Right ventricle myocardium superior (tissue), 1 donor: ENCODE measurements at places on chromosomes 5 and 9. TPM values are rescaled to one million over a fixed set of nuclear protein-coding genes. Genes with fewer than 3 reads are reported as not detected.

The BTNL3 gene
- total RNA-seq = not detected

- DNase-seq = no peak
These were observed 80.6 kb downstream of the FBXO4 start for GRCh38 chr5:42005561-42006153.

The POC5 gene
- total RNA-seq = 2.3 TPM

DNA sequence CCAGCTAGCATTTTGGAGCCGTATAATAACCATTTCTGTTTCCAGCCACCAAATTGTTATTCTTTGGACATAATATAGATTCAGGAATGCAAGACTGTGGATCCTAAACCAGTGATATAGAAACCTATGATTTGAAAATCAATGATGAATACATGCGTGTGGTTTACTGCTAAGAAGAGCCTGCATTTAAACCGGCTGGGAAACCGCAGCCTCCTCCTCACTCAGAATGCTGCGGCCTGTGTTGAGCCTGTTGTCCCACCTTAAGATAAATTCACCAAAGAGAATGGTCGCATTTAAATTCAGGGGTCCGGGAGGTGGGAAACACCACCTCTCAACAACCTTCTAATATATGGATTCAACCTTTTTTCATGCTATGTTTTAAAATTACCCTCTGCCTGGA lies 148.0 kb downstream of the MEF2C start:
- DNase-seq = no peak

- DNase-seq = peak; percentile 79
These were observed 8.3 kb downstream of the CDK5RAP2 start for GRCh38 chr9:120571443-120572257.

GRCh38 chr9:118455788-118456187 lies 751.6 kb downstream of the TLR4 start:
- DNase-seq = no peak

- no peak for DNase-seq
These were observed 471.0 kb upstream of the MEF2C start for GRCh38 chr5:89353837-89354551.

DNA sequence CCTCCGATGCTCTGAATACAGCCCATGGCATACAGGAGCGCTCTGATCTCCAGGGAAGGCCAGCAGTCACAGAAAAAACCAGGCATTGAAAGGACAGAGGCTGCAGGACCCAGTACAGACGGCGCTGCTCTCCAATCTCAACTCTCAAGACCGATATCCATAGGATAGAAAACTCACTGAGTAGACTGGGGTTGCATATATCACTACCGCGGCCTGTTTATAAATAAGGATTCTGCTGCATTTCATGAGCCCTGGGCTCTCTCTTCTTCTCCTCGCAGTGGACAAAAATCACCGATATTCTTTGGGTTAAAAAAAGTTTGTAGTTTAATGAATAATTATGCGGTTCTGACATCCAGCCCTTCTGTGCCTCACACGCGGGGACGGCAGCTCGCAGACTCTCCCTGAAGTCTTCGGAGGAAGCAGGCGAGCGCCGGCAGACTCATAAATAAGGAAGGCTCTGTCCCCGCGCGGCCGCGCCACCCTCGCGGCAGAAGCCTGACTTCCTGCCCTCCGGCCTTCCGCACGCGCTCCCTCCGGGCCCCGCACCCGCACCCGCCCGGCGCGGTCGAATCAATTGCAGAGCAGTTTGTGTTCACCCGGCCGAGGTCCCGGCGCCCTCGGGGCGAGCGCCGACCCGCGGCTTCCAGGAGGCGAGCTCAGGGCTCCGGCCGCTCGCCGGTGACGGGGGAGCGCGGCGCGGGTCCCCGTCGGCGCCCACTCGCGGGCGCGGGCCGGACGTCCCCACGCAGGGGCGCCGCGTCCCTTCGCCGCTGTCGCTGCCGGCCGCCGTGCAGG lies at the start of gene FAM78A:
TSS of gene FAM78A (minus strand) at position 417 of the 795 bp plus-strand sequence. CDS start at position 86, 331 bp downstream.
- peak; percentile 89 for DNase-seq

DNA sequence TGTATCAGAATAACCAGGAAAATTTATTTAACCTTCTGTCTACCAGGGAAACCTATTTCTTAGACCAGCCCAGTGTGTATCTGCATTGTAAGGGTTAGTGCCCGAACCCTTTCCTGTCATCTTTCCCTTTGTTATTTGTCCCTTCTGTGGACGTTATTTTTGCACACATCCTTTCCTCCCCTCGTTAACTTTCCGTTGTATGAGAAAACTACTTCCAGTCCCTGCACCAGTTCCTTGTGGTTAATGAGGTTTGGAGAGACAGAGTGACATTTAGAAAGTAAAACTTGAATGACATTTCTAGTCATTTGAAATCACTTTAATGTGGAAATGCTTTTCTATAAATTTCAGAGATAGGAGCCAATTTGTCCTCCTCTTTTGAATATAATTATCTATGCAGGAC lies 4.3 kb upstream of the IFNB1 start:
- no peak for DNase-seq

DNA sequence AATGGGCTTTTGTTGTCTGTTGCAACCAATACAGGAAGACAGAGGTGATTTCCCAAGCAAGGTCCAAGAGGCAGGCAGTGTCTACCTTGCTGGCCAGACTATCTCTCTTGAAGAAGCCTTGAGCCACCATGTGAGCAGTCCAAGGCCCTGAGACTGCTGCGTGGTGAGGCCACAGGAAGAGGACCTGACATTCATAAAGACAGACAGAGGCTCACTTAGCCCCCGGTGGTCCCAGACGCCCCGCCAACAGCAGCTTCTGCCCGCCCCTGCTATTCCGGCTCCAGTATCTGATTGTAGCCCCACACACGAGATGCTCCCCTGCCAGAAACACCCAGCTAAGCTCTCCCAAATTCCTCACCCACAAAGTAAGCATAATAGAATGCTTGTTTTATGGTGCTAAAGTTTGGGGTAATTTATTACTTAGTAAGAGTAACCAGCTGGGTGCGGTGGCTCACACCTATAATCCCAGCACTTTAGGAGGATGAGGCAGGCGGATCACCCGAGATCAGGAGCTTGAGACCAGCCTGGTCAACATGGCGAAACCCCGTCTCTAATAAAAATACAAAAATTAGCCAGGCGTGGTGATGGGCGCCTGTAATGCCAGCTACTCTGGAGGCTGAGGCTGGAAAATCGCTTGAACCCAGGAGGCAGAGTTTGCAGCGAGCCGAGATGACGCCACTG lies 22.8 kb upstream of the FUBP3 start:
- DNase-seq = no peak

- no peak for DNase-seq
These were observed 78.8 kb downstream of the GIN1 start for GRCh38 chr5:103041071-103041676.

DNA sequence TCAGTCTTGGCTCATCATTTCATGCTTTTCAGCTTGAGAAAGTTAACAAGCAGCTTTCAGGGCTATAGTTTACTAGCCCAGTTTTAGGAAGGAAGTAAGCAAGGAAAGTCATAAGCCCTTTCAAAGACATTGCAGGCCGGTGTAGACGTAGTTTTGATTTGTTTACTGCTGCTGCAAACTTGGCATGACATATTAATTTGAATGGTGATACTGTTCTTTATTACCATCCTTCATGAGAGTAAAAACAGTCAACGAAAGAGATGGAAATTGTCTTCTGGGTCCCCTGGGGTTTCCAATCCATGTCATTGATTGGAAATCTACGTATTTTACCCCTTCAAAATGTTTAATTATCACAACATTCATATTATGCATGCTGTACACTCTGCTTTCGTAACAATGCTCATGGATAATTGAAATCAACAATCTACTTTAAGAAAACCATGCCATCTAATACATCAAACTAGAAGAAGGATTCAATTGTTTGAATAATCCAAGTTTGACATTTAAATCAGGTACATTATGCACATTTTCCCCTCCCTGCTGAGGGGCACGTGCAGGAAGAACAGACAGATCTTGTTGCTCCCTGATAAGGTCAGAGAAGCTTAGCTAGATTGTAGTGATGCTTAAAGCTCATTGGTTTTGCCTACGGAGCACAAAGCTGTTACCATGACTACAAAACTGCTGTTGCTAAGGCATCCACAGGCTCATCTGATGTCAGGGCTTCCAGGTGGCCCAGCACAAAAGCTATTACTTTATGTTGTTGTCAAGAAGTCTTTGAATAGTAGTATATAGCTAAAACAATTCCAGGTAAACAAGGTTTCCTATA lies 139.9 kb upstream of the PRLR start:
- DNase-seq = no peak

DNA sequence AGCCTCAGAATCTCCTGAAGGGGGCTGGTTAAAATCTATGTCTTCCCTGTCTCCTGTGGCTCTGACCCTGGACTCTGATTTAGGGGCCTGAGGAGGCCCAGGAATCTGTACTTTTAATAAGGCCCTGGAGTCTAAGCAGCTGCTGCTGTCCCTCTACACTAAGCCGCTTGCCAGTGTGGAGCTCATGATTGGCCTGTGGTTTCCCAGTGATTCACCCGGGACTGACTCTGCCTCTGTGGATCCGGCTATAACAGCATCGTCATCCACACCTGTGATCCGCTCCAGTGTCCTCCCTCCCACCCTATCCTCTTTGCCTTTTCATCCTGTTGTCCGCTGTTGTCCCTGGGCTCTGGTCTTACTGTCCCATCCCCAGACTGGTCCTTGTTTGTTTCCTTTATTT lies 3.7 kb downstream of the SLC31A2 start:
- DNase-seq = no peak

DNA sequence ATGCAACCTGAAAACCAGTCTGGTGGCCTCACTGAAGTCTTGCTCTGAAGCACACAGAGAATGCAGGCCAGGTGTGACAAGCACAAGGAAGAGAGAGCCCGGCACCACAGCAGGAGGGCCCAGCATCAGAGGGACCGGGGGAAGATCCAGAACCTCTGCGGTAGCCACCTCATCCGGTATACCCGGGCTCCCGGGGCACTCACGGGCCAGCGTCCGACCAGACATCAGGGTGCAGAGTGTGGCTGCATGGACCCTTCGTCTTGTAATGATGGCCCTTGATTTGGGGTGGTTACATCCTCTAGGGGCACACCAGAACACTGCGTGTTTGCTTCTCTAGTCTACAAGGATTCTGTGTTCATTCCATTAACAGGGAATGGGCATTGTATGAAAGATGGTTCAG lies 406.0 kb downstream of the GADD45G start:
- DNase-seq = no peak

The PCDHGC4 gene
- total RNA-seq = 3.0 TPM

The C9orf50 gene
- total RNA-seq = not detected

The LCN1 gene
- not detected for total RNA-seq

GRCh38 chr9:76654051-76654461 lies 110.2 kb upstream of the PCA3 start:
- no peak for DNase-seq

DNA sequence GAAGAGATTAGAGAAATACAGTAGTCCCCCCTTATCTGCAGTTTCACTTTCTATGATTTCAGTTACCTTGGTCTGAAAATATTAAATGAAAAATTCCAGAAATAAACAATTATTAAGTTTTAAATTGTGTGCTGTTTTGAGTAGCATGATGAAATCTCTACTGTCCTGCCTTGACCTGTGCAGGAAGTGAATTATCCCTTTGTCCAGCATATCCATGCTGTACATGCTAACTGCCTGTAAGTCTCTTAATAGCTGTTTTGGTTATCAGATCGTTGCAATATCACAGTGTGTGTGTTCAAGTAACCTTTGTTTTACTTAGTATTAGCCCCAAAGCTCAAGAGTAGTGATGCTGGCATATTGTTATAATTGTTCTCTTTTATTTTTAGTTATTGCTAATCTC lies 11.2 kb upstream of the JAK2 start:
- DNase-seq = no peak

GRCh38 chr5:90956511-90957097 lies 398.0 kb downstream of the ADGRV1 start:
- DNase-seq = no peak

DNA sequence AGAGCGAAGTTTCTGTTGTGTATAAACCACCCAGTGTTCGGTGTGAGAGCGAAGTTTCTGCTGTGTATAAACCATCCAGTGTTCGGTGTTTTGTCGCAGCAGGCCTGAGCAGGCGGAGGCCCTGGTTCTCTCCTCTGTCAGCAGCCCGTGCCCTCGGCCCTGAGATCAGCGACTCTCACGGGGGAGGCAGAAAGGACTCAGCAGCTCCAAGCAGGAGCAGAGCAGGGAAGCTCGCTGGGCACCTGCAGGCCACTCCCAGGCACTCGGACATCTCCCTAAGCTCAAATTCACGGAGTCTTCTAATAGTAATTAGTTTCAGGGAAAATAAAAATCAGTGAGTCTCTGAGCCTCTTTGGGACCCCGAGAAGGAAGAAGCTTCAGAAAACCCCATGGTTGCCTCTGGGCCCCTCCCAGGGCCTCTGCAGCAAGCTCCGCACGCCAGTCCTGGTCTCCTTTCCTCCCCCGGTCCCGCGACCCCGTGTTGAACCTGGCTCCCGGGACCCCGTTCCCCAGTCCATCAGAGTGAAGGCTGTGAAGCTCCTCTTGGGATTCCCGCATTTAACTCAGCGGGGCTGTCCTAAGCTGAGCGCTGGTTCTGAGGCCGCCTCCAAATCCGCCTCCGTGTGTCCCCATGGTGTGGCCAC lies 81.9 kb upstream of the ADAMTS2 start:
- no peak for DNase-seq

GRCh38 chr5:13913962-13914361 lies 30.5 kb downstream of the DNAH5 start:
- no peak for DNase-seq

DNA sequence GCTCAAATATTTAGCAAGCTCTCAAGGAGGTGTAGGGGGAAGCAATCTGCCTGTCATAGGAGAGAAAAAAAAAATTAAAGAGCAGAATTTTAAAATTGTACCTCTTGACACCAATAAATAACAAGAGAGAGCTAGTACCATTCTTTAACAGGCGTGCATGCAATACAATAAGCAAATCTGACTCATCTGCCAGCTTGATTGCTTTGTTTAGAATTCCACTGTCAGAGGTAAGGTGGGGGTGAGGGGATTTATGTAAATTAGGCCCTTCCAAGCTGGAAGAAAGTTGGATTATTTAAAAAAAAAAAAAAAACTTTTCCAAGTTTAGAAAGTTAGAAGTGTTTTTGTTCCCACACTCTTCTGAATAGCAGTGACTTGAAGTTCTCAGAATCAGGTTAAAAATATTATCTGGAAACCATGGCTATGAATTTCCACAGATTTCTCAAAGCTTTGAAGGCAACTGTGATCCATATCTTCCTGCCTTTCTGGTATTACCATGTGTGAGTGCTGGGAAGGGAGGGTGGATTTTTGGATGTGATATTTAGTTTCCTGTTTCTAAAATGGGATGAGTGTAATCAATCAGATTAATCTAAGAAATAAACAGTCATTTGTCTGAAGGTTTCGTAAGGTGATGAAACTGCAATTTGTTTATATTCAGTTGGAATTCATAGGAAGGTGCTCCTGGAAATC lies 477.5 kb downstream of the TLE4 start:
- DNase-seq = no peak

The LRRC8A gene
- total RNA-seq = 20.2 TPM

The PCDHA8 gene
- not detected for total RNA-seq

DNA sequence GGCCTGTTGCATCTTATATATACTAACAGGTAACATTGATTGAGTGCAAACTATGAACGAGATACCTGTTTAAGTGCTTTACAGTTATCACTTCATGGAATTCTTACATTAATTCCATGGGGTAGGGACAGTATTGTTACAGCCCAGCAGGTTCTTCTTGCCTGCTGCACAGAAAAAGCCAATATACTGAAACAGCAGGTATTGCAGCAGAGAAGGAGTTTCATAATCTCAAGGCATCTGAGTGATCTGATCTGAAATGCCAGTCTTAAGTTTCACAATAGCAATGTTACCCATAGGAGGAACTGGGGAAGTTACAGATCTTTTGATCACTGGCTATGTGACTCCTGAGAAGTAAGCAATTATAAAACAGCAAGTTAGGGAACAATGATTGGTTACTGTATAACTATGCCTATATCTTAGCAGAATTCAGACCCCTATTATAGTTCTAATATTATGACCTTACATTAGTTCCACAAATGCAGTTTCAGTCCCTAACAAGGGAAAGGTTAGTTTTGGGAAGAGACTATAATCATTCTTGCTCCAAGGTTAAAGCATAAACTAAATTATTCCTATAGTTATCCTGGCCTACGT lies 126.5 kb upstream of the BNC2 start:
- DNase-seq = no peak
